ENCODE measurements at places on chromosomes 6 and 20.

DNA sequence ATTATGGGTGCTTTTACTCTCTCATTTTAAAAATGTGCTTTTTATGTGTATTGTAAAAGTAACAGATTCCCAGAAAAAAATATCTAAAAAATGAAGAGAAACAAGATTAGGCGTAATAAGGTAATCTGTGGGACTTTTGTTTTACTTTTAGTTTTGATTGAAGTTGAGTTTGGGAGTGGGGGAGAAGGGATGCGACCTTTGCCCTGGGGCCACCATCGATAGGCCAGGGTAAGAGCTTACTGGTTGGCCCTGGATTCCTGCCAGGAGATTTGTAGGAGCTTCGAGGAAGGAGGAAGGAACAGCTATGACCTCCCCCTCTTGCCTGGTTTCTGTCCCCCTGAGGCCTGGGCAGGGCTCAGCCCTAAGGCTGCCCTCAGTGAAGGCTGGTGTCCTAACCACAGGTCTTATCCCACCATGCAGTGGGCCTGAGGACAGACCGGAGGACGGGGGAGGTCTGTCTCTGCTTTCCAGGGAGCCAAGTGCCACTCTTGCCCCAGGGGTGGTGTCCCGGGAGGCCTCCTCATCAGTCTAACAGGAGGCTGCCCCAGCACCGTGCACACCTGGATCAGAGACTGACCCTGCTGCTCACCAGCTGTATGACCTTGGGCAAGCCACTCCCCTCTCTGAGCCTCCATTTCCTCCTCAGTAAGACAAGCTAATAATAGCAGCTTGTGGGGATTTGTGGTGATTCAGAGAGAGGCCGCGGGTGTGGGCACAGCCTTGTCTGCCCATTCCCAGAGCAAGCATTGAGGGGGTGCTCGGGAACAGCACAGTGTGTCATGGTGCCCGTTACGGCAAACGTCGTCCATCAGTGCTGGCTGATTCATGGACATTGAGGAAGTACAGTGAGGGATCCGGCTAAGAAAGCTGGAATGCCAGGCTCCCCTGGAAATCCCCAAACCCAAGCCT, 21.2 kb downstream of the TGM2 start:
- peak; percentile 91 for DNase-seq

DNA sequence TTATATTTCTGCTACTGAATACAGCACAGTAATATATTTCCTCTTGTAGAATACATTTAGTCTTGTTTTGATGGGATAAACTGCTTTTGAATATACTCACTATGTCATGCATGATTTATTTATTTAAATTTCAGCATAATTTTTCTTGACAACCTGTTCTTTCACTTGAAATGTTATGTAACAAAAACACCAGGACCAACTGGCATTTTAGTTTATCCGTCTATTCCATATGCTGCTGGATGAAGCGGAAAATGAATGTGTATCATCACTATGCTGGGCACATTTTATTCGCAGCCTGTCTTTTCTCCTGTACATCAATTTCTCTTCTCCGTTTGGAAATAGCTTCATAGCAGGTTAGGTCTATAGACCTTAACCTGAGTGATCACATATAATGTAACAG, 206.8 kb upstream of the PLCB4 start:
- no peak for DNase-seq

- peak; percentile 16 for DNase-seq
These were observed 16.3 kb downstream of the SS18L1 start for GRCh38 chr20:62159839-62160238.

DNA sequence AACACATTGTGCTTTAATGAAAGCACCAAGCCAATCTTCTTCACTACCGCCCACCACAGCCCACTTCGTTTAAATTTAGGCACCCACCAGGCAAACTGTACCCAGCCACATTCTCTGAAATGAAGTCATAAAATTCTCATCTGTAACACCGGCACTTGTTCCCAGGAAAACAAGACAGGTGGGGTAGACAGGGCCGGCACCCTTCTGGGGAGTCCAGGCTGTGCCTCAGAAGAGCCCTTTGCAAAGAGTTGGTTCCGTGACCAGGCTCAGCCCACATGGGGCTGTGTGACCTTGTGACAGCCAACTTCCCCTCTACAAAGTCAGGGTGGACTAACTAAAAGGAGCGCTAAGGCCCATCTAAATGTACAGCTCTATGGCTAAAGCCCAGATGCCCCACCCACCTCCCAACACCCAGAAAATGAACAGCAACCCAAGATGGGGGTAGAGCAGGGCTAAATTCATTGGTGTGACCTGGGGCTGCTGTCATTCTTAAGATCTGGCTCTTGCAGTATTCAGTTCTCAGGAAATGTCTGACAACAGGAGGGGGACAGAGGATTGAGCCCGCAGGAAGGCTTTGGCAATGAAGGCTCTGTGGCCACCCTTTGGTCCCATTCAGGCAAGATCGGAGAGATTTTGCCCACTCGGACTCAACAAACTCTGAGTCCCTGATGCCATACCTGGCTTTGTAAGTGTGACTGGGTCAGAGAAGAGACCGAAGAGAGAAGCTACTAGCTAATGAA, 56.7 kb downstream of the TRERF1 start:
- no peak for DNase-seq

DNA sequence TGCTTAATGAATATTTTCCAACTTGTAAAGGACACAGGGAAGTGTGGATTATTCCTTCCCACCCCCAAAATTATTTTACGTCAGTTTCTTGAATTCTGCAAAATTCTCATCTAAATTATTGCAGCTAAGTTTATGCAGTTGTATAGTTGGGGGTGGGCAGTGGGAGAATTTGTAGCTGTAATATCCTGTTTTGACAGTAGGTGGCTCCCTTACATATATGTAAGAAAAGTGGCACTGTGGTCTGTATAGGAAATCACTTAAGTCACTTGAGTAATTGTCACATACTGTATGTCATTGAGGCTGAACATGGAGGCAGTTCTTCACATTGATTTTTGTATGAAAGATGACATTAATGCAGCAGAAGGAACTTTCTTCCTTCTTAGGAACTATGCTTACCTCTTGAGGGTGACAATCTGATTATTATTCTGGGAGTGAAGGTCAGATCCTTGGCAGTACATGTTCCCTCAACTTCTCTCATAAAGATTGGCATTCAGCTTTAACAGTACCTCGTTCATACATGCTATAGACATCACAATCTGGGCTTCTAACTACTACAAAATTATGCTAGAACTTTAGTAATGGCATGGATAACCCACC, 14.6 kb upstream of the CFAP206 start:
- DNase-seq, result peak; percentile 67

- no peak for DNase-seq
These were observed 51.7 kb downstream of the UQCC1 start for GRCh38 chr20:35360033-35360432.

GRCh38 chr6:82365016-82365795, 1.6 kb downstream of the TPBG start:
- DNase-seq, result peak; percentile 54

- DNase-seq, result peak; percentile 80
These were observed 176.4 kb upstream of the BMP2 start for GRCh38 chr20:6590891-6591637.

All from iris pigment epithelial cell (primary cell).